ENCODE measurements at places on chromosomes 16 and 17.

GRCh38 chr17:15269780-15270089 lies 4.6 kb upstream of the PMP22 start:
- DNase-seq, result no peak

DNA sequence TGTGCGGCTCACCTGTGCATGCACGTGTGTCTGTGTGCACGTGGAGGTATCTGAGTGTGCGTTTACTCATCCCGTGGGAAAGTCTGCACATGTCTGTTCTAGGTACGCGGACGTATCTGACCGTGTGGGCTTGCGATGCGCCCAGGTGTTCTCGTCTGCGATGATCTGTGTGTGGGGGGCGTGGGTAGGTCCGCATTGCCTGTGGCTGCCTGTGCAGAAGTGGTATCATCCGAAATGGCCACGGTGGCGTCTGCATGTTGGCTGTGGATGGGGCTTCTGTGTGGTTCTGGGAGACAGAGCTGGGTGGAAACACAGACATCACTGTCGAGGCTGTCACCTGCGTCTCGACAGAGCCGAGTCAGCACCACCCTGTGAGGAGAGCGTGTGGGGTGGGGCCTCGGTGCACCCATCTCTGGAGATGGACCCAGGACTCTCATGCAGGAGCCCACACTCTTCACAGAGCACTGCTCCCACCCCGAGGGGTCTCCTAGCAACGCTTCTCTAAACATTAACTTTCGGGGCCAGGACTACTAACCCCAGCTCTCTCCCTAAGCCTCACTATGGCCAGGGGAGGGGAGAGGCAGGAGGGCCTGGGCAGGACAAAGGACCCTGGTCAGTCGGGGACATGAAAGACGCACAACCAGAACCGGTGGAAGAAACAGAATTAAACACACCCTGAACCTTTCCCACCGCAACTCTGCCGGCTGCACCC lies 8.4 kb downstream of the DPEP1 start:
- DNase-seq, result no peak

GRCh38 chr17:79991140-79991923 lies 44.3 kb downstream of the TBC1D16 start:
- peak; percentile 83 for DNase-seq

DNA sequence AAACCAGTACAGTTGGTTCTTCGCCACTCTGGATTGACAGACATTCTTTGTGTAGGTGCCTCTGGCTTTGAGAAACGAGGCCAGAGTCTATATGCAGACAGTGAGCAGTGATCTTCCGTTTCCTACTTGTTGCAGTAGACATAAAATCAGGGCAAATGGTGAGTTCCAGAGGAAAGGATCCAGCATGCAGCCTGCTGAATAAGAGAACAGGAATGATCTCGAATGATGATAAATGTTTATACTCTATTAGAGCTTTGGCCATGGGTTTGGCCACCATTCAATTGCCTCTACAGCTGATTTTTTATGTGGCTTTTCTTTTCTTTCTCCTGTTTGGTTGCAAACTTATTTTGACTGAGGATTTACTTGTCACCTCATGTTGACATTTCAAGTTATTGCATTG lies 286.7 kb downstream of the IRX3 start:
- no peak for DNase-seq

- DNase-seq, result no peak
Measured at GRCh38 chr17:36777118-36777517, 160.2 kb upstream of the LHX1 start.

- DNase-seq, result no peak
Measured at GRCh38 chr16:12881182-12881581, 20.2 kb upstream of the SHISA9 start.

- DNase-seq, result no peak
Measured at GRCh38 chr16:68128577-68129305, 43.6 kb downstream of the NFATC3 start.

GRCh38 chr17:69853541-69854224 lies 221.3 kb upstream of the KCNJ16 start:
- no peak for DNase-seq

GRCh38 chr17:46818316-46818928 lies at the start of gene WNT3:
Gene WNT3 (minus strand): TSS chr17:46818692. CDS start chr17:46818597, 95 bp downstream.
- DNase-seq, result peak; percentile 53

DNA sequence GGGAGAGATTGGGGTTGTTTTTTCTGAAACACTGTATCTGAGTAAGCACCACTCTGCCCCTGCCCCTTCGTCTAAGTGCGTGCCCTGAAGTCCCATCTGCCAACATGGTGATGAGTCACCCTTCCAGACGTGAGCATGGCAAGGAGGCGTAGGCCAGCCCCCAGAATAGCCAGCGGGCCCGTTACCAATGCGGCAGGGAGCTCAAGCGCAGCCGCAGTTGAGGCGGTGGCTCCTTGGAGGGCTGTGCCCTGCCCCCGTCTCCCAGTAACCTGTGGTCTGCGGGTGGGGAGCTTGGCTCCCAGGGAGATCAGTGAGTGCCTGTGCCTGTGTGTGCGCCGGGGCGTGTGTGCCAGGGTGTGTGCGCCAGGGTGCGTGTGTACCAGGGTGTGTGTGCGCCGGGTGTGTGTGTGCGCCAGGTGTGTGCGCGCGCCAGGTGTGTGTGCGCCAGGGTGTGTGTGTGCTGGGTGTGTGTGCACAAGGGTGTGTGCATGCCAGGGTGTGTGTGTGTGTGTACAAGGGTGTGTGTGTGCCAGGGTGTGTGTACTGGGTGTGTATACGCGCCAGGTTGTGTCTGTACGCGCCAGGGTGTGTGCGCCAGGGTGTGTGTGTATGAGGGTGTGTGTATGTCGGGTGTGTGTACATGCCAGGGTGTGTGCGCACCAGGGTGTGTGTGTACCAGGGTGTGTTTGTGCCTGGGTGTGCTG lies 98.6 kb upstream of the CHMP6 start:
- DNase-seq, result peak; percentile 65

- peak; percentile 74 for DNase-seq
Measured at GRCh38 chr16:56609463-56609921, 1.1 kb downstream of the MT2A start.

- DNase-seq, result peak; percentile 49
Measured at GRCh38 chr17:28381141-28381825, 9.8 kb downstream of the SARM1 start.

GRCh38 chr17:10264051-10264450 lies 65.6 kb upstream of the GAS7 start:
- no peak for DNase-seq

GRCh38 chr17:57372156-57372555 lies 115.8 kb downstream of the MSI2 start:
- no peak for DNase-seq

DNA sequence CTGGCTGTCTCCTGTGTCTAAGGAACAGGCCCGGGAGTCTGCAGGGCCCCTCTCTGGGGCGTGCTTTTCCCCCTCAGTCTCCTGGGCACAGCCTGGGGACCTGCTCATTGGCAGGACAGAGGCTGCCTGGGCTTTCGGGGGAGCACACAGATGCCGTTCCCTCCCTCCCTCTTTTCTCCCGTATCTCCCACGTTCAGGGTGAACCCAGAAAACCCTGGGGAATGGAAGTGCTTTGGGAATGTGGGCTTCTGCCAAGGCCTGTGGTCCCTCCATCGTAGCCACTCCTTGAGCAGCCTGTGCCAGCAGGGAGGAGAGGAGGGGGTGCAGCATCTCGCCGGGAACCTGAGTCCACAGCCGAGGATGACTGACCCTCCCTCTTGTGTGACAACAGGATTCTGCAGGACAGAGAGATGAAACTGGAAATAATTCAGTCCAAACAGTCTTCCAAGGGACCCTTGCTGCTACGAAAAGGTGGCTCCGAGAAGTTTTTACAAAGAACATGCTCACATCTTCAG lies 52.0 kb downstream of the RNF213 start:
- DNase-seq, result no peak

DNA sequence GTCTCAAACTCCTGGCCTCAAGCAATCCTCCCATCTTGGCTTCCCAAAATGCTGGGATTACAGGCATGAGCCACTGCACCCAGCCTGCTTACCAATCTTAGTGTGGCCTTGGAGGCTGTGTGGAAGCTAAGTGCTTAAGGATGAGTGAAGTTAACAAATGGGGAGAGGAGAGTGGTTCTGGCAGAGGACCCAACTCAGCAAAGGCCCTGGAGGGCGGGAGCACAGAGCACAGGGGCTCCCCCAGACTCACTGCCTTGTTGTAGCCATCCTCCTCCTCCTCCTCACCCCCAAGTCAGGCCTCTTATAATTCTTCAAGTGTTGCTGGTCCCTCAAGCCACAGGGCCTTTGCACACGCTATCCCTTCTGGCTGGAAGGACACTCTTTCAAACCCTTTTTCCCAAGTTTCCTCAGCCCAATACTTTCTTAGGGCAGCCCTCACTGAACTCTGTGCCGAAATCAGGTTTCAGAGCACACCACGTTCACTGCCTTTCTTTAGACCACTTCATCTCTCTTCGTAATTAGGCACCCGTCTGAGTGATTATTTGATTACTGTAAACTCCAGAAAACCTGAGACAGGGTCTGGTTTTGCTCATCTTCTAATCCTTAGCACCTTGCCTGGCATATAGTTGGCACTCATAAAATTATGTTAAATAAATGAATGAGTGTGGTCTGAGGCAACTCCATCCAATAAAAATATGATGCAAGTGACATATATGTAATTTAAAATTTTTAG lies 23.4 kb downstream of the NGFR start:
- no peak for DNase-seq
